ENCODE measurements at places on chromosomes 11 and 22. TPM values are rescaled to one million over a fixed set of nuclear protein-coding genes. Genes with fewer than 3 reads are reported as not detected.
A peak's percentile ranks its signal among the peaks of the same experiment; 100 is the strongest.

DNA sequence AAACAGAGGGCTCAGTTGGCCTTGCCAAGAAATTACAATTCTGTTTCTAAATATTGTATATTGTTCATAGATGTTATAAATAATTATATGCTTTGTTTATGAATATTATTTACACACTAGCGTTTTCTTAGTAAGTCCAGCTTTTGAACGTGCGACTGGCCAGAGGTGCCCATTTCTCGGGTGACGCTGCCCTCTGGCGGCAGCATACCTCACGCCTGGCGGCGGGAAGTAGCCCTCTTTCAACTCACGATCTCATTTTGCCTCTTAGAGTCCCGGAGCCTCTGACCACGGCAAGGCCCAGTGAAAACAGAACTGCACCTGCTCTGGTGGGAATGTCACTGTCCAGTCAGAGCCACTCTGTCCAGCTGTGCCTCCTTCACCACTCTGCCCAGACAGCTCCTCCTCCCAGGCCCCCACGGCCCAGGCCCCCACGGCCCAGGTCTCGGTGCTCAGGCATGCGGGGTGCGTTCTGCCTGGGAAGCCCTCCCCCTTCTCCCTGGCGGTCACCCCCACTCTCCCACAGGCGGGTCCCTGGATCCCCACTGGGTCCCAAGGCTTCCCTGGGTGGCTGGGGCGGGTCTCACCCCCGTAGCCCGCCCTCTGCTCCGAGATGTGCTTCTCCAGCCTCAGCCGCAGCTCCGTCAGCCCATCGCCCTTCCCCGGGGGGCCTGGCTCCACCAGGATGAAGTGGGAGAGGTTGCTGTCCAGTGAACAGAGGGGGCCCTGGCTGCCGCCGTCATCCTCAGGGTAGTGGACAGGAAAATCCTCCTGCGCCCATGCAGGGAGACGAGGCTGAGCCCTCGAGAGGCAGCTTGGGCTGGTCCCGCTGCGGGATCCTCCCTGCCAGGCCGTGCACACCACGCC lies 19.3 kb downstream of the TSSC4 start:
- DNase-seq: peak; percentile 75

- peak; percentile 44 for DNase-seq
Measured at GRCh38 chr11:104073950-104074705, 37.7 kb downstream of the DDI1 start.

GRCh38 chr11:69120096-69120875 lies 35.4 kb upstream of the SMIM38 start:
- DNase-seq: no peak

DNA sequence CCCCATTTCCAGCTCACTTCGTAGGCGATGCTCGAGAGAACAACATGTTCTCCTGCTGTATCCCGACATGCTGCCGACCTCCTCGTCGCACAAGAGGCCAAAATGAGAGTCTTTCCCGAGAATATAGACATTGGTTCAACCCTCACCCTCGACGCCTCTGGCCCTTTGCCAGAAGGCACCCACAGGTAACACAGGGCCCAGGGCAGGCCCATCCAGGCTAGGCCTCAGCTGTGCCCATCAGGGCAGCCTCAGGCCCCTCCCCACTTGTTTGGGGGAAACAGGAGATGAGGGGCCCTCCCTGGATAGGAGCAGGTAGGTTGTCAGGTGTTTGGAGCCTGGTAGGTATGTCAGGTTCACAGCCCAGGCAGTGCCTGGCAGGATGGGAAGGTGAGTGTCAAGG lies 2.7 kb upstream of the RGL4 start:
- no peak for DNase-seq

DNA sequence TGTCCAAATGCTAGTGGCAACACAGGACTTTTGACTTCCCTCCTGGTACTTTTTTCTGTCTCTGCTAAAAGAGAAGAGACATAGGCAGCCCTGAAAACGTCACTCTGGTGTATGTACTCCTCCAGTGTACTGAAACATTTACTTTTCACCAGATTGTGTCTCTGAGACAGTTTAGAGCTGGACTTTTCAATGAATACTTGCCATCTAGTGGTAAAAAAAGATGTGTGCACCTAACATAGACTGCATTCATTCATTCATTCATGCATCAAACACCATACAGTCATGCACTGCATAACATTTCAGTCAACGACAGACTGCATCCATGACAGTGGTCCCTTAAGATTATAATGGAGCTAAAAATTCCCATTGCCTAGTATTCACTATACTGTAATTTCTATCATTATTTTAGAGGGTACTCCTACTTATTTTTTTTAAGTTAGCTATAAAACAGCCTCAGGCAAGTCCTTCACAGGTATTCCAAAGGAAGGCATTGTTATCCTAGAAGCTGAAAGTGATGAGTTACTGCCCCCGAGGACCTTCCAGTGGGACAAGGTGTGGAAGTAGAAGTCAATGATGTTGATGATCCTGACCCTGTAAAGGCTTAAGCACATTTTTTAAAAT lies 186.2 kb downstream of the SPON1 start:
- DNase-seq: peak; percentile 55

DNA sequence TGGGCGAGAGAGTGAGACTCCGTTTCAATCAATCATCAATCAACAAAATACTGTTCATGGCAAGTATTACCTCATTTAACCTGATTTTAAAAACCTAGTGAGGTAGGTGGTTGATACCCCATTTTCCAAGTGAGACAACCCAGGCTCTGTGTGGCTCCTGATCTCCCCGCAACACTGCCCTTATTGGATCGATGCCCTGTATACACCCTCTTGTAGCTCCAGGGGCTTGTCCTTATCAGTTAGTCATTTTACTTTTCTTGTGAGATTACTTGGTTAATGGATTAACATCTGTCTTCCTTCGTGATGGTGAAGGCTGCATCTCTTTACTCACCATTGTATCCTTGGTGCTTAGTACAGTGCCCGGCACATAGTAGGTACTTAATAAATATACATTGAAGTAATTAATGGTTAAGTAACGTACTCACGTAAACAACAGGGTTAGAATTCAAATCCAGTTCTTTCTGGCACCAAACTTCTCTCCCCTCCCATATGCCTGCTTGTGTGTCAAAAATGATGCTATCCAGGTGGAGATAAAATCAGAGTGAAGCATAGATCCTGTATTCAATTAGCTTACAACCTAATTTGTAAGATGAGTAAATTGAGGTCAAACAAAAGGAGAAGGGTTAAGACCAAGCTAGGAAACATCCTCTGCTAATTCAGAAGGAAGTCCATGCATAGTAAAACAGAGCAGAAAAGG lies 1.8 kb upstream of the PRG2 start:
- DNase-seq: no peak

GRCh38 chr11:47306484-47306844 lies 36.5 kb downstream of the MADD start:
- no peak for DNase-seq

DNA sequence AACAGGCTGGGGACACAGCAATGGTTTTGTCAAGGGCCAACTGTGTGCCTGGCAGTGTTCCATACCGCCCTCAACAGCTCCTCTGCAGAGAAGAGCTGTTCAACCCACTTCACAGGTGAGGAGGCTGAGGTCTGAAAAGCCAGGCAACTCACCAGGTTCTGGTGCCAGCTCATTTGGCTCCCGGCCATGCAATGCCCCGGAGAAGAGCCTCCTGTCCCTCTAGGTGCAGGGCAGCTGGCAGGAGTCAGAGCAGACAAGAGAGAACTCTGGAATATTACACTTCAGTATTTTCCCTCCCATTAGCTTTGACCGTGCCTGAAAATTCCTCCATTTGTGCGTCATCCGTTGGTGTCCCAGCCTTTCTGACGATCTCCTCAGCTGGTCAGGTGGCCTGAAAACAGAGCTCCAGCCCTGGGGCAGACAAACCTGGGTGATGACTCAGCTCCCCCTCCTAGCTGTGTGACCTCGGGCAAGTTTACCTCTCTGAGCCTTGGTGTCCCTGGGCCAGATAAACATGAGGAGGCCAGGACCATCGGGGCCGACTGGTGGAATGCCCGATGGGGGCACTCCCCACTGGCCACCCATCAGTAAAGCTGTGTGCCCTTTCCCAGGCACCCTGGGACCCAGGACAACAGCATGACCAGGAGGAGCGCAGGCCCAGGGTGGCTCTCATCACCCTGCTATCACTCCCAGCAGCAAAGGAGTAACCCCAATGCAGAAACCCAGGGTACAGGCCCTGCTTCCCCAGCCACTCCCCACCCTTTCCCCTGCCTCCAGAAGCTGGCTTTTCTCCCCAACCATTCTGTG lies 9.6 kb upstream of the C1QTNF6 start:
- peak; percentile 88 for DNase-seq

- DNase-seq: peak; percentile 46
Measured at GRCh38 chr22:44685384-44686056, 16.5 kb upstream of the PRR5 start.

GRCh38 chr11:131912134-131912533 lies 541.7 kb downstream of the NTM start:
- no peak for DNase-seq

DNA sequence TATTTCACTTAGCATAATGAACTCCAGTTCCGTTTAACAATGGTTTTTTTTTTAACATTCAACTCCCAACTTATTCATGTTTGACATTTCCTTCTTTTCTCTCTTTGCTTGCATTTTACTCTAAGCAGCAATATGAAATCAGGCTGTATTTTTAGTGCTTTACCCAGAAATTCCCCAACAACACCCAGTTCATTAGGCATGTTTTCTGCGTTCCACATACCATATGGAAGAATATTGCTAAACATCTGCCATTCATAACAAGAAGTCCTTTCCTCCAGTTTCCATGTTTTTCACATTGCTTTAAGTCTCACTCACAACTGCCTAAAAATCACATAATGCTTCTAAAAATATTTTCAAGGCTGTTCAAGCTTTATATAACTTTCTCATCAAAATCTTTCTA lies 45.8 kb downstream of the PLAAT5 start:
- DNase-seq: no peak

- no peak for DNase-seq
Measured at GRCh38 chr22:40434106-40434505, 63.7 kb downstream of the SGSM3 start.

- DNase-seq: no peak
Measured at GRCh38 chr11:86703987-86704386, 31.6 kb upstream of the ME3 start.

The MYO18B gene
- 0.05 TPM for total RNA-seq

The APOL3 gene
- 3.1 TPM for total RNA-seq

The KRTAP5-2 gene
- not detected for total RNA-seq

The GUCY1A2 gene
- total RNA-seq: 0.07 TPM

The TMEM184B gene
- 21.5 TPM for total RNA-seq

Data from A172 (cell line).